ENCODE measurements at places on chromosomes 1 and 21.

- DNase-seq: no peak
These were observed 2.9 kb downstream of the KLHL17 start for GRCh38 chr1:963301-963651.

- no peak for DNase-seq
These were observed 5.2 kb upstream of the PIGR start for GRCh38 chr1:206951318-206952100.

DNA sequence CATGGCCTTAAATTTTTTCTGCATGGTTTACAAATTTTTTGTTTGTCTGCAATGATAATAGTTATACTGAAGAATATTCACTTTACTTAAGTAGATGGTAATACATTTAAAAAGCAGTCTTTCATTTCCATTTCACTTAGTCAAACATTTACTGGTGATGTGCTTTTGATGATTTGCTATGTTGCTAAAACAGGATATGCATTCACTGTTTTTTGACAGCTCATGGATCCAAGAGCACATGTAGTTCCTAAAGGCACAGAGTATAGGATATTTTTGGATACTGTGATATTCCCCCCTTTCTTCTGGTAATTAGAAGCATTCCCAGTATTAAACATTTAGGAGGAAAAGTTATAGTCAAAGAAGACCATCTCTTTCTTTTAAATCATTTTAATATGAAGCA lies 45.9 kb downstream of the RAP1A start:
- DNase-seq: no peak

GRCh38 chr1:53130878-53131589 lies 11.4 kb downstream of the SLC1A7 start:
- DNase-seq: no peak

GRCh38 chr1:63325279-63325985 lies 3.1 kb downstream of the FOXD3 start:
- no peak for DNase-seq

- no peak for DNase-seq
These were observed 95.4 kb upstream of the KLHDC7A start for GRCh38 chr1:18385239-18385790.

- DNase-seq: no peak
These were observed 67.7 kb downstream of the BCAR3 start for GRCh38 chr1:93613898-93614297.

DNA sequence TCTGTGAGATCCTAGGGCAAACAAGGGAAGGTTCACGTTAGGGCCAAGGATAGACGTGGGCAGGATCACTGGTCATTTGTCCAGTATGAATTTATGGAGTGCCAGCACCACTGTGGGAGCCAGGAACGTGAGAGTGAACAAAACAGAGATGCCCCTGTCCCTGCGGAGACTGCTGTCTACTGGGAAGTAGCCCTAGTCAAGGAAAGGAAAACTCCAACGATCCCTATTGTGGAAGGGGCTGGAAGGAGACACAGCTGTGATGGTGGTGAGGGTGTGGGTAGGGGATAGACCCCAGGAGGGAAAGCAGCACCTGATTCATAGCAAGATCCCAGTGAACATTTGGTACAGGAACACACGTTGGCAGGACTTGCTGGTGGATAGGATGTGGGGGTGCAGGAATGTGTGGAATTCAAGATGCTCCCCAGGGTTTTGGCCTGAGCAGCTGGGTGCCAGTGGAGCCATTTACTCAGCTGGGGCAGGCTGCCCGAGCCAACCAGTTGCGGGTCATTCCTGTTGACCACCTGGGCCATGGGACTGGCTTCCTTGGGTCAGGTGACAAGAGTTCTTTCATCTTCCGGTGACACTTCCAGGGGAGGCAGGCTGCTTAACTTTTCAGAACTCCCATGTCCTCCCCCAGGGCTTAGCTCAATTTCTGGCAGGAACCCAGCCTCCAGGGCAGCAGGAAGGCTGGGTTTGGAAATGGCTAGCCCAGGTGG lies 1.2 kb upstream of the ATP13A2 start:
- DNase-seq: no peak

GRCh38 chr1:206864939-206865671 lies at the start of gene IL20:
TSS of gene IL20 (plus strand) at chr1:206865623. CDS start at chr1:206865853, 230 bp downstream.
- peak; percentile 40 for DNase-seq

DNA sequence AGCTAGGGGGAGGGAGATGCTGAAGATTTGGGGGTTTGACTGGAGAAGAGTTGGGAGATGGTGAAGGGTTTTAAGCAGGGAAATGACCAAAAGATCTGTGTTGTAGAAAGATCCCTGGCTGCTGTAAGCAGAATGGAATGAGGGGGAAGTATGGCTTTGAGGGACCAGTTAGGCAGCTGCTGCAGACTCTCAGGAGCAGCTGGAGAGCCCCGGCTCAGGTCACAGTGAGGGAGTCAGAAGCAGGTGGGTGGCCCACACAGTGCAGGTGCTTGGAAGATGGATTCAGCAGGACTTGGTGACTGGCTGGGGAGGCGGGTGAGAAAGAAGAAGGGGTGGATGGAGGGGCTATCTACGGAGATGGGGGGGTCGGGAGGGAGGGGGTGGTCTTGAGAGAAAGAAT lies 35.7 kb downstream of the EDN2 start:
- DNase-seq: no peak

DNA sequence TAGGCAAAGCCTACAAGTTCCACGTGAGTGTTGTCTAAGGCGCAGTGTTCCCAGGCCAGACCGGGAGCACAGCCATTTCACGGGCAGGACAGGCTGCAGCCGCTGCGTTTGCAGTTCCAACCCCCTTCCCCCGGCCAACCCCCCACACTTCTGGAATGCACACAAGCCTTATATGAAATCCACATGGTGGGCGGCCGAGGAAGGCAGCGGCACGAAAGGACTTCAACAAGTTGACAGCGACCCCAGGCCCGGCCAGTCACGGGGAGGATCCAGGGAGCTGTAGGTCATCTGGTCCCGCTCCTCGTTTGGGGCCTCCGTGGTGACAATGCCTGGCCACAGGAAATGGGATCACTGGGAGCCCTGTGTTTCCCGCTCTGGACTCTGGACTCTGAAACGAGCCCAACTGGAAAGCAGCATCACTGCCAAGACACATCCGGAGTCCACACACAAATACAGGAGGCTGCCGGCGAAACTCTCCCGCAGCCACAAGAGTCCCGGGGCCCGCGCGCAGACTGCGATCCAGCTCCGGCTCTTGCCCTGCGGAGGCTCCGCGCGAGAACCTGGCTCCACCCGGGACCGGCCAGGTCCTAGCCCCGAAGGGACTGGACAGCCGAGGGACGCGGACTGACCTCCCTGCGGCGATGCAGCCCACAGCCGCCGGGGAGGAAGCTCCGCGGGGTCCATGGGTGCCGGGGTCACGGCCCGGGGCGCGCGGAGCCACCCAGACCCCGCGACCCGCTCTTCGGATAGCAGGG lies 794 bp downstream of the NID1 start:
- no peak for DNase-seq

DNA sequence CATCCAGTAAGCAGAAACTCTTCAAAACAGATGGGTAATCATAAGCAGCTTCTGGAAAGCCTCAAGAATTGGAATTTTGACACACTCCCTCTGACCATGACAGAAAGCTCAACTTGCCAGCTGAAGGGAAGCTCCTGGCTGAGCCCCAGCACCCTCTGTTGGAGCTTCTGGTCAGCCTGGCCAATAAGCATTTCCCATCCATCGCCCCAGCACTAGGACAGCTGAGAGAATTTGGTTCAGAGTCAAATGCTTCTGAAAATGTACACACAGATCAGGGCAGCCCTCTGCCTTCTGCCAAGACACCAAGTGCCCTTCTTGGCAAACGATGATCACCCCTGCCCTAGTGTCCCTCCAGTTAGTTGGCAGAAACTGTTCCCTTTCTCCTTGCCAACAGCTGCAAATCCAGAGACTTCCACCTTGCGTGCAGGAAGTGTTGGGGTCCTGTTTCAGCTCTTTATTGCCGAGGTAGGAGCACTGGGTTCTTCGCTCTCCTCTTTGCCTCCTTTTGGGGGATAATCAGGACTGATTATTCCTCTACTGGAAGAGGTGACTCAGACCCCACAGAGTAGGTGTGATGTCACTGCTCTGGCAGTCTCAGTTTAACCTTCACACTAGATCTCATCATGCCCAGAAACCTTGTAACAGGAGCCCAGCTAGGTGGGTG lies 11.9 kb downstream of the PIGV start:
- no peak for DNase-seq

DNA sequence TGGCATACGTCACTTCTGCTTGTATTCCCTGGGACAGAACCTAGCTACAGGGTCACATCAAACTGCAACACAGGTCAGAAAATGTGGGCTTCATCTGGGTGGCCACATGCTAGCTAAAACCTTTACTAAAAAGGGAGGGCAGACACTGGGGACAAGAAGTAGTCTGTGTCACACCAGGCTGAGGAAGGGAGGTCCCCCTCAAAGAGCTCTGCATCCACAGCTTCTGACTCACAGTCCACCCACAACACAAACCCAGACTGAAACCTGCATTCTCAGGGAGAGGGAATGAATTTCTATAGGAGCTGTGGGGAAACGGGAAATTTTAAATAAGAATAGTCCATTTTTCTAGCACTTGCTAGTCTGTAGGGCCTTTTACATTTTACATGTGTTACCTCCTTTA lies 16.2 kb downstream of the OLIG2 start:
- no peak for DNase-seq

DNA sequence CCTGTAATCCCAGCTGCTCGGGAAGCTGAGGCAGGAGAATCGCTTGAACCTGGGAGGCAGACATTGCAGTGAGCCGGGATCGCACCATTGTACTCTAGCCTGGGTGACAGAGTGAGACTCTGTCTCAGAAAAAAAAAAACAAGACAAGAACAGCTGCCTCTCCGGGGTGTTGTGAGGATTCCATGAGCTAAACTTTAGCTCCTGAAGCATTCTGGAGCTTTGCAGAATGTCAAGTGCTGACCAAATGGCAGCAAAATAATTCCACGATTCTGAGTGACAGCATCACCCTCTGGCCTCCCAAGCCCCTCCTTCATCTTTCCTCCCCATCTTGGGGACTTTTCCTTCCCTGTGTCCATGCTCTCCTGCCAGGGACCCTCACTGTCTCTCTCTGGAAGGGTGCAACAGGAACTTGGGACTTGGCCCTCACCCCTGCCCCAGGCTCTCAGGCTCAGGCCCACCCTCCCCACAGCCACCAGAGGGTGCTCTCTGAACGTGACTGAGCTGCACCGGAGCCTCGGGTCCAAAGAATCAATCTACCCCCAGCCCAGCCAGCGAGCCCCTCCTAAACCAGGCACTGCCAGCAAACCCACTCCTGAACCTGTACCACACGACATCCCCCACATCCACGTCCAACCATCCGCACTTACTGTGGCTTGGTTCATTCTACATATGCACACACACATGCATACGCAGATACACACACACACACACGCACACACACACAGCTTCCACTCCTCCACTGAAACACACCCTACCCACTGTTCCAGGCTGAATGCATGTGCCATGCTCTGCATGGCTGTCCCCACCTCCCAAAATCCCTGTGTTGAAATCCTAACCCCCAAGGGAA lies 45.7 kb downstream of the ACOT7 start:
- DNase-seq: peak; percentile 52

- DNase-seq: no peak
These were observed 47.6 kb downstream of the APP start for GRCh38 chr21:26123012-26123411.

GRCh38 chr1:3033040-3033789 lies 11.9 kb downstream of the ACTRT2 start:
- DNase-seq: no peak

DNA sequence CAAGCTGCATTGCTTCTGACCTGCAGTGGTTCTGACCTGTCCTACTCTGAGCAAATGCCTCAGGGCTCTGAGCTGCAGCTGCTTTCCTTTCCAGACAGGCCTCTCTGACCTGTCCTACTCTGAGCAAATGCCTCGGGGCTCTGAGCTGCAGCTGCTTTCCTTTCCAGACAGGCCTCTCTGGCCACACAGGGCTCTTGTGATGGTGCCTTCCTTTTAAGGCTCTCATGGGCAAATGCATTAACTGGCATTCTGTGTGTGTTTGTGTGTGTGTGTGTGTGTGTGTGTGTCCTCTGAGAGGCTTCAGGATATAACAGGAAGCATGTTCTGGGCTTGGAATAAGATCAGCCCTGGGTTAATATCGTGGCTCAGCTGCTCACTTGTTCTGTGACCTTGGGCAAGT lies 131.3 kb downstream of the NTPCR start:
- peak; percentile 40 for DNase-seq

Data from Kasumi-1 (cell line).